ENCODE measurements at places on chromosomes 13 and 19.

- no peak for DNase-seq
Observed at GRCh38 chr13:73254827-73255226, 196.0 kb downstream of the KLF5 start.

GRCh38 chr13:99354371-99354951 is 47.3 kb upstream of the GPR183 start:
- no peak for DNase-seq

DNA sequence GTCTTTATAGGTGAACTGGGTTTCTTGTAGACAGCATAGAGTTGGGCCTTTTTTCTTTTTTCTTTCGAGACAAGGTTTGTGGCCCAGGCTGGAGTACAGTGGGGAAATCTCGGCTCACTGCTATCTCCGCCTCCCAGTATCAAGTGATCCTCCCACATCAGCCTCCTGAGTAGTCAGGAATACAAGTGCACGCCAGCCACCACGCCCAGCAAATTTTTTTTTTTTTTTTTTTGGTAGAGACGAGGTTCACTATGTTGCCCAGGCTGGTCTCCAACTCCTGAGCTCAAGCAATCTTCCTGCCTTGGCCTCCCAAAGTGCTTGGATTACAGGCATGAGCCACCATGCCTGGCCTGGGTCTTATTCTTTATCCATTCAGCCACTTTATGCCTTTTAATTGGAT is 5.1 kb upstream of the CALM3 start:
- DNase-seq, result no peak

DNA sequence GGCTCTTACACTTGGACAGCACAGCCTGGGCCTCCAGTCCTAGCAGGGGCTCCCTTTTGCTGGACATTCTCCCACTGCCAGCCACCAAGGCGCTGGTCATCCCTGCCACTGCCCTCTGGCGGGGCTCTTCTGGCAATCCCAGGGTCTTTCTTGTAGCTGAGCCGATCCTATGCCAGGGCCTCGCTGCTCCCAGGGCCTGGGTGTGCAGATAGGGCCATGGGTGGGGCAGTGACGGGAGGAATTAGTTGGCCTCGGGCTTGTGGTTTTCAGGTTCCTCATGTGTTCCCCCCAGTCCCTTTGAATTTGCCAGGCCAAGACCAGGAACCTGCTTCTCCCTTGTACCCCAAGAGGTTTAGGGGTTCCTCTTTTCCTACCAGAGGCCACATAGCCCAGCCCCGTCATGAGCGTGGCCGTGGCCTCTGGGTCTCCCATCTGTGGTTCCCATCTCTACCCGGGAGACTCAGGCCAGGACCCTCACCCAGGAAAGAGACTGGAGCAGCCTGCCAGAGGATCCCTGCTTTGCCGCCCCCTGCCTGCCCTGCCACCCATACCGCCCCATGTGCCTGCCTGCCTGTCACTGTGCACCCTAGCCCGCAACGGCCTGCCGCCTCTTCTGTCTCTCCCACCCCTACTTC is 26.2 kb downstream of the TMED1 start:
- DNase-seq, result no peak

DNA sequence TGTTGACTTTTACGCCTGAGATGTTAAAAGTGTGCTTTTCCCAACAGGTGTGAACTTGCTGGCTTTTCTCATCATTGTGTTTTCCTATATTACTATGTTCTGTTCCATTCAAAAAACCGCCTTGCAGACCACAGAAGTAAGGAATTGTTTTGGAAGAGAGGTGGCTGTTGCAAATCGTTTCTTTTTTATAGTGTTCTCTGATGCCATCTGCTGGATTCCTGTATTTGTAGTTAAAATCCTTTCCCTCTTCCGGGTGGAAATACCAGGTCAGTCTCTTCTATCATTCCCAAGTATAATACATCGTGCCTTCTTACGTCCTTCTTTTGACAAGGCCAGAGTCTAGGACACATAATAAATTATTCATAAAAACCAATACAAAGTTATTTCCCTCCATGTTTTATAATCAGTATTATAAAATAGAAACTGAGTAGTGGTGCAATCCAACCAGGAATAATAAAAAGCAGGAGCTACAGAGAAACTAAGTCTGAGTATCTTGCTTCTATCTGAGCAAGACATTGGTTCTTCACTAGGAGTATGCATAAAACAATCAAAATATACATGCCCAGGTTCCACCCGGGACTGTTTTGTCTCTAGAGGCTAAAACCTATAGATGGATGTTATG is 57.9 kb downstream of the RXFP2 start:
- peak; percentile 55 for DNase-seq

GRCh38 chr13:106696719-106697118 is 128.8 kb upstream of the ARGLU1 start:
- no peak for DNase-seq
